Esophagus squamous epithelium (tissue), 5 donors: ENCODE measurements at places on chromosomes 16 and 17.

DNA sequence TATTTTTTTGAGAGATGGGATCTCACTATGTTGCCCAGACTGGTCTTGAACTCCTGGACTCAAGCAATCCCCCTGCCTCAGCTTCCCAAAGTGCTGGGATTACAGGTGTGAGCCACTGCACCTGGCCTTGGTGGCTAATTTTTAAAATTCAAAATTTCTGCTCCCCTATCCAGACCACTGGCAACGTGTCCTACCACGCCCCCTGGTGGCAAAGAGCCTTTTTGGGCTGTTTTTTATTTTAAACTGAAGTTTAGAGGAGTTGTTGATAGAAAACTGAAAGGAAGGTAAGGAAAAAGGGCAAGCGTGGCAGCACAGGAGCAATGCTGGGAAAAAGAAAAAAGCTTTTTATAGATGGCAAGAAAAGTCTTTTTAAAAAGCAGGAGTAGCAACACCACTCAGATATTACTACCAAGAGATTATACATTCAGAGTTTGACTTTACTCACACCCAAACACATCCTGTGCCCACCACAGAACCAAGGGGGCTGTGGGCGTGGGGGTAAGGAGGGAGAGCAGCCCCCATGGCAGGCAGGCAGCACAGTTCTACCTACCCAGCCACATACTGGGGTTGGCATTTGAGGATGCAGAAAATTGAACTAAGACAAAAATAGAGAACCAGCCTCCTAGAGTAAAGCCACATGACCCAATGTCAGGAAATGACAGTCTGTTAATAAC is 4.2 kb upstream of the MXRA7 start:
- peak overlapping the region; percentile 57 for H3K27ac ChIP-seq
- no peak for DNase-seq

DNA sequence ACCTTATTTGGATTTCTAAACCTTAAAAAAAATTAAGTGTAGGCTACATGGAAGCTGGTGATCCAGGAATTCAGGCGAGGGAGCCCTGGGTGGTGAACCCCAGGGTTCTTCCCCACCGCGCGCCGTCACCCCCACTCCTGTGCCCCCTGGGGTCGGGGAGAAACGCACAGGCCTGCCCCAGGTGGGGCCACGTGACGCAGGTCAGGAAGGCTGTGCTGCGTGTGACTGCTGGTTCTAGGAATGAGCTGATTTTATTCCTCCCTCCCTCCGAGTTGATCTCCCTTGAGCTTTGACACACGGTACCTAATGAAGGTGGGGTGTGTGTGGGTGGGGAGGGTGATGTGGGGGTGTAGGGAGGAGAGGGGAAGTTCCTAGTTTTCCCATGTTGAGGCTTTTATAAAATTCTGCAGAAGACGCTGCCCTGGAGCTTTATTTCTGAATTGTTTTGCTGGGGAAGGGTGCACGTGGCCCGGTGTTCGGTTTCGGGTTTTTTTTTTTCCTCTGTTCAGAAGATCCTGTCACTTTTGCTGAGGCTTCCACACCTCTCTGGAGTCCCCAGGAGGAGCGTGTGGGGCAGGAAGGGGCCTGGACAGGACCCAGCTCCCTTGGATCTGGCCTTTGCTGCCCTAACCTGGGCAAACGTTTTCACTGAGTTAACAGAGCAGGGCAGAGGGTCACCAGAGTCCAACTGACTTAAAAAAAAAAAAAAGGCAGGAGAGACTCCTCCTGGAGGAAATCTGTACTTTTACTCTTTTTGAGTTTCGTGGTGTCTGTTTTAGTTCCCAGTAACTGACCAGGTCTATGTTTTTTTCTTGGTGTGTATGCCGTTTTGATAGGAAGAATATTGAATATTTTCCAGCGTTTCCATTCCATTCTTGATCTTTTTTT is 55.8 kb upstream of the GSE1 start:
- peak overlapping the region; percentile 93 for H3K4me3 ChIP-seq
- no peak for DNase-seq
- H3K27me3 ChIP-seq, result peaks cover 21% of the 10 kb centered on the region
- peak overlapping the region; percentile 68 for H3K27ac ChIP-seq
- no peaks in the 10 kb centered on the region for H3K36me3 ChIP-seq

DNA sequence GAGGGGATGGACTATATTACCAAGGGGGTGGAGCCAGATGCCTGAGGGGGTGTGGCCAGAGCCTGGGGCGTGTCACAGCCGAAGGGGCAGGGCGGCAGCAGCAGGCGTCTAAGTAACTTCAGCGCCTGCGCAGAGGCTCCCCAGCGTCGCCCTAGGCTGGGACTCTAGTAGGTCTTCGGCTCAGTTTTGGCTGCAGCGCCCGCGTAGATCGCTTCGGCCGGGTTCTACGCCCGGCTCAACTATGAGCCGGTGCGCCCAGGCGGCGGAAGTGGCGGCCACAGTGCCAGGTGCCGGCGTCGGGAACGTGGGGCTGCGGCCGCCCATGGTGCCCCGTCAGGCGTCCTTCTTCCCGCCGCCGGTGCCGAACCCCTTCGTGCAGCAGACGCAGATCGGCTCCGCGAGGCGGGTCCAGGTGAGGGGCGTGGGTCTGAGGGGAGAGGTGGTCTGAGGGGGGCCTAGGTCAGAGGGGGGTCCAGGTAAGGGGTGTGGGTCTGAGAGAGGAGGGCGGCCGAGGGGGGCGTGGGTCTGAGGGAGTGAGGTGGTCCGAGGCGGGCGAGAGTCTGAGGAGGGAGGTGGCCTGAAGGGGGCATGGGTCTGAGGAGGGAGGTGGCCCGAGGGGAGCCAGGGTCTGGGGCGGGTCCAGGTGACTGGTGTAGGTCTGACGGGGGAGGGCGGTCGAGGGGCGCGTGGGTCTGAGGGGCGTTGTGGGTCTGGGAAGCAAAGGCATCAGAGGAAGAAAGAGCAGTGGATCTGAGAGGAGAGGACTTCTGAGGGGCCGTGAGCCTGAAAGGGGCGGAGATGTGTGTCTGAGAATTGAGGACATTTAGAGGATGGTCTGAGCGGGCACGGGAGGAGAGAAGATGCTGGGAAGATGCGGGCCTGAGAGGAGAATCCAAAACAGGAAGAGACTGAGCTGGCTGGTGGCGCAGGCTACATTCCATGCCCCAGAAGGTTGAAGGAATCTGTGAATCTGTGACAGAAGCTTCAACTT is at the start of gene LPCAT2:
TSS of gene LPCAT2 (plus strand) at position 132 of the 991 bp plus-strand sequence. CDS start at position 242, 110 bp downstream.
- DNase-seq, result no peak
- peaks cover 18% of the 10 kb centered on the region for H3K4me1 ChIP-seq
- H3K27ac ChIP-seq, result peak within 1 kb of the TSS; percentile 79
- H3K27me3 ChIP-seq, result no peaks in the 10 kb centered on the region

GRCh38 chr17:35560703-35561102 is at the start of gene SLFN14:
Gene SLFN14 (minus strand): TSS chr17:35560819. CDS start chr17:35558062, 2,757 bp downstream.
- H3K4me1 ChIP-seq, result no peaks in the 10 kb centered on the region
- H3K4me3 ChIP-seq, result no peak within 1 kb of the TSS
- H3K27ac ChIP-seq, result no peak within 1 kb of the TSS
- H3K36me3 ChIP-seq, result no peaks in the 10 kb centered on the region

DNA sequence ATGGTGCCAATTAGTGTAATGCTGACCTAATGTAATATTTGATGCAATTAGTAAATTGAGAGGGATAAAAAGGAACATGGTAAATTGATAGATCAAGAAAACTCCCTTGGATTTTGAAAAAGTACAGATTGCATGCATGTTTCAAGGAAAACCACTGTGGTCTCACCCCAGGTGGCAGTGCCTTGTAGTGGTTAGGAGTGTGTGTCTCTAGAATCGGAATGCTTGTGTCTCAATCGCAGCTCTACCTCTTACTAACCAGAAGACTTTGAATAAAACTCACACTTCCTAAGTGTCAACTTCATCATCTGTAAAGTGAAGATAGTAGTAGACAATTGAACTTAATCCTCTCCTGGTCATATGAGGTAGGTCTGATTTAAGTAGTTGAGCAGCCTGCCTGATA is 128.9 kb upstream of the GOT2 start:
- H3K36me3 ChIP-seq, result no peaks in the 10 kb centered on the region
- no peak for DNase-seq
- H3K4me3 ChIP-seq, result no peak overlapping the region
- no peak overlapping the region for H3K27ac ChIP-seq

DNA sequence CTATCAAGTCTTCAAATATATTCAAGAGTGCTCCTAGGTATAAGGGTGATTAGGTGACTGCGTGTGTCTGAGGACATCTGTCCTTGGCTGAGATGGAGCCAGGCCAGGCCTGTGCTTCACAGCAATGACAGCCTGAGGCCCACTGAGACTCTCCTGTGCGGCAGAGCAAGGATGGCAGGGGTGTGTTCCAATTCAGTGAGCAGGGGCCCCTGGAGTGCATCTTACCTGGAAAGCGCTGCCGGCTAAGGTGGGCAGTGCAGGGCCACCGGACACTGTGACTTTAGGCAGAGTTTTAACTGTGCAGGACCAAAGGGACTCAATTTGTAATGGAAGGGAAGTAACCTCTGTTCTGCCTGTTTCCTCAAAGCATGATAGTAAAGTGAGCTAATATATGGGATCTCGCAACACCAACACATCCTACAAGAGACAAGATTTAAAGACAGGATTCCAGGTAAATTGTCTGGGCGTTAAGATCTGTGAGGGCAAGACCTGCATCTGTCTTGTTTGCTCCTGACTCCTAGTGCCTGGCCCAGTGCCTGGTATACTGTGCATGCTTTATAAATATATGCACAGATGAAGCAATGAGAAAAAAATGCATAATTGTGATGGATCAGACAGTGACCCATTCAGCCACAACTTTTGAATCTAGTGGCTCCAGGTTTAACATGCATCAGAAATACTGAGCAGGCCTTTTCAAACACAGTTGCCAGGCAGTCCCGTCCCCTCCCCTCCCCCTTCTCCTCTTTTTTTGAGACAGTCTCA is 86.7 kb downstream of the MRC2 start:
- DNase-seq, result no peak
- no peak overlapping the region for H3K4me3 ChIP-seq
- H3K36me3 ChIP-seq, result no peaks in the 10 kb centered on the region
- no peaks in the 10 kb centered on the region for H3K27me3 ChIP-seq

DNA sequence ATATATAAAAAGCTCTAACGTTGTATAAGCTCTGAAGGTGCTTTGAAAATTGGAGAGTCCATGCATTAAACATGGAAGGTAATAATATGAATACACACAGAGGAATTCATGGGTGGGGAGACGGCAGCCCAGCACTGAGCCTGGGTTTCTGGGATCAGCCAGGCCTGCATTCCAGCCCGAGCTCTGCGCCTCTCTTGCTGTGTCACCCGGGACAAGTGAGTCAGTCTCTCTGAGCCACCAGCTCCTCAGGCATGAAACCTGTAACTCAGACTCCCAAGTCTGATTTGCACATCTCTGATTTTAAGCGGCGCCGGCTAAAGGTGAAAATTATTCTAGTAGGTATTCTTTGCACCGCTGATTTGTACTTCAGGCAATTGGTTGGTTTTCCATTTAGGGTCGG is 238.8 kb downstream of the MRTFB start:
- H3K27me3 ChIP-seq, result no peaks in the 10 kb centered on the region
- H3K27ac ChIP-seq, result peak overlapping the region; percentile 76
- H3K36me3 ChIP-seq, result no peaks in the 10 kb centered on the region
- peaks cover 61% of the 10 kb centered on the region for H3K4me1 ChIP-seq
- no peak overlapping the region for H3K4me3 ChIP-seq
